ENCODE measurements at places on chromosomes 11 and 22.

GRCh38 chr11:66749091-66749490 lies 20.1 kb upstream of the SPTBN2 start:
- DNase-seq, result no peak

GRCh38 chr22:49586873-49587272 lies 240.8 kb downstream of the BRD1 start:
- DNase-seq, result no peak

- no peak for DNase-seq
Observed at GRCh38 chr11:1766719-1767398, 3.1 kb upstream of the CTSD start.

GRCh38 chr11:92557879-92558278 lies 333.3 kb downstream of the FAT3 start:
- no peak for DNase-seq
